ENCODE measurements at places on chromosomes 7 and 10.

DNA sequence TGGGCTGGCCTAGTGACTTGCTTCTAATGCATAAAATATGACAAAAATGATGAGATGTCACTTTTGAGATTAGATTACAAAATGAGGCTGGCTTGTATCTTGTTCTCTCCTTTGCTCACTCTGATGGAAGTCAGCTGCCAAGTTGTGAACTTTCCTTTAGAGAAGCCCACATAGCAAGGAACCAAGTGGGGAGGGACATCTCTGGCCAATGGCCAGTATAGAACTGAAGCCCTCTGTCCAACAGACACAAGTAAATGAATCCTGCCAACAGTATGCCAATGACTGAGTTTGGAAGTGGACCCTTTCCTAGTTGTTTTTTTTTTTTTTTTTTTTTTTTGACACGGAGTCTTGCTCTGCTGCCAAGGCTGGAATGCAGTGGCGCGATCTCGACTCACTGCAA, 3.3 kb downstream of the ZC3HC1 start:
- no peak for DNase-seq

DNA sequence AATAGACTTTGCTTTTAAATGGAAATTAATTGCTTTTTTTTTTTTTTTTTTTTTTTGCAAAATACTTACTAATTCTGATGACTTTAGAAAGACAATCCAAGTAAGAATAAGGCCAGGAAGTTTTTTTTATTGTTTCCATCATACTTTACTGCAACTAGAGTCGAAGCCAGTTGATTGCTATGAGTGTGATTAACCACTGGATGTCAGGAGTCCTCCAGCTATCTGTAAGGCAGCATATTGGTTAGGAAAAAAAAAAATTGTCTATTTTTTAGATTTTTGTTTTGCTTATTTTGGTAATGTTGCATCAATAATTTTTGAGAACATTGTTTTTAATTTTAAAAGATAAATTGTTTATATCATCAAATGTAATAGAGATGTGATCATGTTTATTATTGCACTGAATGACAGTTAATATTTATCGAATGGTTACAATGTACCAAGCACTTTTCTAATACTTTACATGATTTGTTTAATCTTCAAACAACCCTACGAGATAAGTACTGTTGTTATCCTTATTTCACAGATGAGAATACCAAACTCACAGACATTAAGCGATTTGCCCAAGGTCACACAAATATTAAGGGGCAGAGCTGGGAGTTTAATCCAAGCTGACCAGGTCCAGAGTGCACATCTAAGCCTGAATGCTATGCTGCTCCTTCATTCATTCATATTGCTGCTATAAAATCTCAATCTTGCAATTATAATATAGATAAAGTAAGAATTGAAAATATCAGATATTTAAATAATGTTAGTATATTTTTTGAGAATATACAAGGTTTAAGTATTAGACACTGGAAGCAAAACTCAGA, 19.9 kb upstream of the LMOD2 start:
- no peak for DNase-seq

DNA sequence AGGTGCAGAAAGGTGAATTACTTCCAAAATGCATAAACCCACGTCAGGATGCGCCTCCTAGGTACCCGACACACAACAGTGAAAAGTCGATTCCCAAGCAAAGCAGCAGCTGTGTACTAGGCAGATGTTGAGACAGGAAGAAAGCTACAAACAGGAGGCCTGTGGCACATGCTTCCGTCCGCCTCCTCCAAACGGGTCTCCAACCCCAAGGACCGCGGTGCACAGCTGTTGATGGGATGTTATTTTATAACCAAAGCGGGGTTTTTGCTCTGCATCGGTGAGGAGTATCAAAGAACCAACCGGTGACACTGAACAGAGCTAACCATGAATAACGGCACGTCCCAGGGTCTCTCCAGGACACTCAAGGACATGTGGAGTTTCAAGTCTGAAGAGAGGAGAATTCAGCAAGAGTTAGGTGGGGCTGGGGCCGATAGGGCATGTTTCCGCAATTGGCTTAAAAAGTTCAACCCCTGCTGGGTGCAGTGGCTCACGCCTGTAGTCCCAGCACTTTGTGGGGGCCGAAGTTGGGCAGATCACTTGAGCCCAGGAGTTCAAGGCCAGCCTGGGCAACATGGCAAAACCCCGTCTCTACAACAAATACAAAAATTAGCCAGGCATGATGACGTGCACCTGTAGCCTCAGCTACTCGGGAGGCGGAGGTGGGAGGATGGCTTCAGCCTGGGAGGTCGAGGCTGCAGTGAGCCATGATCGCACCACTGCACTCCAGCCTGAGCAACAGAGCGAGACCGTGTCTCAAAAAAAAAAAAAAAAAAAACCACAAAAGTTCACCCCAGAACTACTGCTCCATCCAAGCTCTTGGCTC, 108.0 kb downstream of the SMURF1 start:
- DNase-seq = no peak

DNA sequence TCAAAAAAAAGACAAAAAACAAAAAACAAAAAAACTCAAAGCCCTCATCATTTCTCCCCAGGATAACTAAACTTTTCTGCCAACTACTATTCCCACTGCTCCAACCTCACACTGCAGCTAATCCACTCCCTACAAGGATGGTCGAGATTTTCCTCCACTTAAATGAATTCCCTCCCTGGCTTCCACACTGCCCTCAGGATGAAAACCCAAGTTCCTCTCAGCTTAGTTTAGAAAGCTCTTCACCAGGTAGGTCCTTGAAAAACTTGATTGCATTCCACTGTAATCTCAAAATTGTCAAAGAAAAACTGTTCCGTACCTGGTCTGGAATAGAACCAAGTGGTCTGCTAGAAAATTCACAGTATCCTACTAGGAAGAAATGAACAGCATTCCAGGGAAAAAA, 294.3 kb upstream of the KLF14 start:
- no peak for DNase-seq

DNA sequence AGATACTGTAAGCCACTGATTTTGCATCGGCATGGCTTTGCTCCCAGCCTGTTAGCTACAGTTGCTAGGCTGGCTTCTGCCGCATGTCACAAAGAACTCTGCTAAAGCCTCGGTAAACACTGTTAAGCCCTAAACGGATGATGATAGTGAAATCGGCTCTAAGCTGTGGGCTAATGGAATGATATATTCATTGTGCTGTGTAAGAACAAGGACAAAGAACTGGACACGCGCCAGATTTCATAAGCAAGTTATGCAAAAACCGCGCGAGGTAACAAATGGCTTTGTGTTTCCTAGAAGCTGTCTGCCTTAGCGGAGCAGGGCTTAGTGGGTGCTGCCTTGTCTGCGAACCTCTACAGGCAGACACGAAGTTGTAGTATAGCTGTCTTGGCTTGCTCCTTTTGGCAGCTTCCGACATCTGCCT, 331.3 kb upstream of the COBL start:
- DNase-seq = no peak

GRCh38 chr7:131241386-131241785, 86.3 kb upstream of the MKLN1 start:
- no peak for DNase-seq

GRCh38 chr10:86536294-86536861, 14.8 kb upstream of the WAPL start:
- peak; percentile 71 for DNase-seq

GRCh38 chr10:33507662-33508425, 173.4 kb upstream of the NRP1 start:
- no peak for DNase-seq

GRCh38 chr10:121237718-121238117, 360.5 kb downstream of the FGFR2 start:
- no peak for DNase-seq

GRCh38 chr7:1548438-1548831, 7.6 kb downstream of the TMEM184A start:
- DNase-seq = peak; percentile 19

GRCh38 chr10:95214369-95214768, 20.3 kb downstream of the ACSM6 start:
- DNase-seq = no peak
